ENCODE measurements at places on chromosomes 13 and 19. TPM values are rescaled to one million over a fixed set of nuclear protein-coding genes. Genes with fewer than 3 reads are reported as not detected.

DNA sequence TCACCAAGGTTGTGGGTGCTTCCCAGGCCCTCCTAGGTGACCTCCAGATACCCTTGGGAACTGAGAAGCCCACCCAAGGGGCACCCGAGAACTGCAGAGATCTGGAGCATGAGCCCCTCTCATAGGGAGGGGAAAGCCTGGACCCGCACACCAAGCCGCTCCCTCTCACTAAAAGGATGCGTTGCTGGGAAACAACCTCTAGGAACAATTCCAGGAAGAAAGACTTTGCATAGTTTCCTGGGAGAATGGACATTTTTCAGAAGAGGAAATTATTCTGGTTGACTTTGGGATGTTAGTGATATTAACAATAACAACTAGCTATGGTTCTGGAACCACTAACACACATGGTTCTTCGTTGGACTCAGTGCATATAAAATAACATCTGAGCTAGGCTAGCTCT is 64.6 kb downstream of the SLC7A1 start:
- no peak for DNase-seq

DNA sequence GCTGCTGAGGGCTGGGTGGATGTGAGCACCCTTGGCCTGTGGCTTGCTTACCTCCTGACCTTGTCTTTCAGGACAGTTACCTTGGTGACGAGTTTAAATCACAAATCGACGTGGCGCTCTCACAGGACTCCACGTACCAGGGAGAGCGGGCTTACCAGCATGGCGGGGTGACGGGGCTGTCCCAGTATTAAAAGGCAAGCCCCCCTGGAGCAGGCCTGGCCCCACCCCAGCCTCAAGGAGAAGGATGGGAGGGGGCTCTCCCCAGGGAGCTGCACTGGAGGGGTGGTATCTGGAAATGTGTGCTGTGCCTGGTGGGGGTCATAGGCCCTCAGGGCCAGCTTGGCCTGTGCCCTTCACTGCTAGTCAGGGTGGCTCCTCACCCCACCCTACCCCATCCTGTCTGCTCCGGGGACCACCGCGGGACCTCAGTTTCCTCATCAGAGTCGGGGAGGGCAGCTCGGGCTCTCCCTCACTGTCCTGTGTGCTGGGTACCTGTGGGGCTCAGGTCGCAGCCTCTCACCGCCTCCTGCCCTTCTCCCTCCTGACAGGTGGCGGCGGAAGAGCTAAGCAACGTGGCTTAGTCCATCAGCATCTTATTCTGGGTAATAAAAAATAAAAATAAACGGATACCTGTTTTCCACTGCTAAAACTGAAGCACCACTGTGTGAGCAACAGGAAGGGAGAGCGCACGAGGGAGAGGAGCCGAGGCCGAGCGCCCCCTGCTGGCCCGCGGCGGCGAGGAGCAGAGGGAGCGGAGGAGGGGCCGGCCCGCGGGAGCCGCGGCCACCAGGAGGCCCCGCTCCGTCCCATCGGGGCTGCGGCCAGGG is 29.8 kb downstream of the CERS1 start:
- DNase-seq: no peak

DNA sequence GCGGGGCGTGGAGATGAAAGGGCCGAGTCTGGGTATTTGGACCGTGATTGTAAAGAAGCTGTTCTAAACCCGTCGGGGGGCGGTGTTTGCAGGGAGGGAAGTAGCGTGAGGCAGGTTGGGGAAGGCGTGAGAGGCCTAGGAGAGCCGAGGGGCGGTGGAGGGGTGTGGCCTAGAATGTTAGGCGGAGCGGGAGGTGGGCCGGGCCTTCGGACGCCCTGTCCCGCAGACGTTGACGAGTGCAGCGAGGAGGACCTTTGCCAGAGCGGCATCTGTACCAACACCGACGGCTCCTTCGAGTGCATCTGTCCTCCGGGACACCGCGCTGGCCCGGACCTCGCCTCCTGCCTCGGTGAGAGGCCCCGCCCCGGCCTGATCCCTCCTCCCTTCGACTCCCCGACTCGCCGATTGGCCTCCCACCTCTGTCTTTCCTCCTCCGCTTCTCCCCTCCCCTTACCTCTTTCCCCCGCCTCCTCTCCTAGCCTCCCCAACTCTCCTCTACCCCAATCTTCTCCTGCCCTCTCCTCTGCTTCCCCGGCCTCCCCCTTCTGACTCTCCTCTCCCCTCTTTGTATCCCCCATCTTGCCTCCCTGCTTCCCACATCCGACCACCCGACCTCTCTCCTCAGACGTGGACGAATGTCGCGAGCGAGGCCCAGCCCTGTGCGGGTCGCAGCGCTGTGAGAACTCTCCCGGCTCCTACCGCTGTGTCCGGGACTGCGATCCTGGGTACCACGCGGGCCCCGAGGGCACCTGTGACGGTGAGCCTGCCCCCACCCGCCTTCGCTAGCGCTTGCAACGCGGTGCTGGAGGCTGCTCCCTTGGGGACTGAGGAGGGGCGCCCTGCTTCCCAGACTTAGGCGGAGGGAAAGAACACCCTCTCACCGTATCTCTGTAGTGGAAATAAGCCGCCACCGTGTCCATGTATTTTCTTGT is 12.8 kb downstream of the LTBP4 start:
- peak; percentile 89 for DNase-seq

DNA sequence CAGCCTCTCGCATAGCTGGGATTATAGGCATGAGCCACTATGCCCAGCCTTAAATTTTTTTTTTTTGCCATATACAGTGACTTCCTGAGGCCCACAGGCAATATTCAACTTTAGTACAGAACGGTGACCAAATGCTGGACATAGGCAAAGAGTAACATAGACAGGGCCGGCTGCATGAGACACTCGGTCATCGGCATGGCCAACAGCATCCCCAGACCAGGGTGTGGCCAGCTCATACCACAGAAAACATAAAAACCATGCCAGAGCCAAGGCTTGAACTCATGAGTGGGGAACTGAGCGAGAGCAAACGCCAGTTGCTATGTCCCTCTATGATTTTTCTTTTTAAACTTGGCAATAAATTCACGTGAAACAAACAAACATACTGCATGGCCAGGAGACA is 17.0 kb downstream of the KANK2 start:
- no peak for DNase-seq

DNA sequence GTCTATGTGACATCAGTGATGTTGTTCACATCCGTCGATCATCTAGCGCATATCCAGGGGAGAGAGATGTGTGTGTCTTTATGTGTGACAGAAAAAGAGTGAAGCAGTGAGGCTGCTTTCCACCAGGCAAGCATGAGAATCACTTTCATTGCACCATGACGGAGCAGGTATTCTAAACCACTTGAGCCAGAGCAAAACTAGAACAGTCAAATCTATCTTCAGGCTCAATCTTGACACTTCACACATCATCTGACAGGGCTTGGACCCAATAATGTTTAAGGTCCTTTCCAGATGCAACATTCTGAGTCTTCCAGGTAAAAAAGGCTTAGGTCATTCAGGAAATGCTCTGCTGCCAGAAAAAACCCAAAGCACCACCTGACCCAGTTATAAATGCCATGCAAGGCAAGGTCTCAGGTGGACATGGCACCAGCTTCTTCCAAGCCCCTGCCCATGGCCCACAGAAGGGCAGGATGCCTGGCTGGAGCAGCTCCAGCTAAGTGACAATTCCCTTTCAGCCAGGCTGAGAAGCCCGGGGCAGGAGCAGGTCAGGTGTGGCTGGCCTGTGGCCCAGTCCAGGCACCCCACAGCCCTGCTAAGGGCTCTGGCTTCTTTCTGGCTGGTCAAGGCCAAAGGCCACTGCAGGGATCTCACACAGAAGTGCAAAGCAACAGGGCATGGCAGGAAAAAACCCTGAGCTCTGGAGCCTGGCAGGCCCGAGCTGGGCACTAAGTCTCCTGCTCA is 5.0 kb downstream of the ELAVL1 start:
- no peak for DNase-seq

DNA sequence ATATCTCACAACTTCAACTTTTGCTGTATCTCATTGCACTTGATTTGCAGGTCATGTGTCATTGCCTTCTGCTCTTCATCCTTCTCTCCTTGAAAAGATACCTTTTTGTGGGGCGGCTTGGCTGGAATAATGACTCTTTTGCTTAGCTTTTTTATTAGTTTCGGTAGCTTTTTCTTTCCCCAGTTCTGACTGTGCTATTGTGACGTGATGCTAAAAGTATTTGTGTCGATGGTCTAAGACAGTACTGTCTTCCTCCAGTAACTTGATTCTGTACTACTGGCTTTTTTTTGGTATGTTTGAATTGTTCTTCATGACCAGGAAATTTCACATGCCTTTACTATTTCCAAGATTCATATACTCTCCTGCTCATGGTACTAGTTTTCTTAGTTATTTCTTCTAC is 63.1 kb downstream of the SLITRK1 start:
- no peak for DNase-seq

- DNase-seq: no peak
Observed at GRCh38 chr13:60627071-60627686, 230.2 kb downstream of the TDRD3 start.

GRCh38 chr19:35135389-35135909 is 590 bp upstream of the LGI4 start:
- DNase-seq: no peak

GRCh38 chr19:42191855-42192254 is 25.6 kb downstream of the DEDD2 start:
- peak; percentile 67 for DNase-seq

DNA sequence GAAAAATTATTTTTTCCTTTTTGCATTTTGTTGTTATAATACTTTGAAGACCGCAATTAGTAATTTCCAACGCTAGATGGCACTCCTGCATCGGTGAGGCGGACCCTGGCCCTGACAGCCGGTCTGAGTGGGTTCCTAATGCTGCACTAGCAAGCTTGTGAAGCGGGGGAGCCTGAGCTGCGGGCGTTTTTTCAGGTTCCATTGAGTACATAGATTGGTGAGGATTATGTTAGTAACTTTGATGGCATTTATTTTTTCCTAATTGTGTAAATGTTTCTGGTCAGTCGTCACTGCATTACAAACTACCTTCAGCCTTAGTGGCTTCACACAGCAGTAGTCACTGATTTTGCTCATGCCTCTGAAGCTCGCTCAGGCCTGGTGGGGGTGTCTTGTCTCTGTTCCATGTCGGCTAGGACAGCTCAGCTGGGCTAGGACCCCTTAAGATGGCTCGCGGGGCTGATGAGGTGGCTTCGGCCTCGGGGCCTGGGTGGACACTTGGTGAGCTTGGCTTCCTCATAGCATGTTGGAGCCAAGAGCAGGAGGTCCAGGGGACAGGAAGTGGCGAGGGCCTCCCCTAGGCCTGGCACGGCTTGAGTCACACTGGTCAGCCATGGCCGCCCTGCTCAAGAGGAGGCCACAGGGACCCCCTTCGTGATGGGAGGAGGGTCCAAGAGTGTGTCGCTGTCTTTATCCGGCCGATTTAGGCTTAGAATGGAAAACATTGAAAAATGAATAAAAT is 25.0 kb downstream of the ERCC5 start:
- DNase-seq: peak; percentile 32

GRCh38 chr19:49125025-49125731 is 5.8 kb downstream of the PPFIA3 start:
- DNase-seq: no peak

- no peak for DNase-seq
Observed at GRCh38 chr13:98559169-98559568, 17.7 kb downstream of the STK24 start.

- DNase-seq: no peak
Observed at GRCh38 chr13:110630566-110631119, 15.3 kb downstream of the NAXD start.

- DNase-seq: no peak
Observed at GRCh38 chr13:53683608-53684007, 655.0 kb downstream of the OLFM4 start.

- DNase-seq: peak; percentile 34
Observed at GRCh38 chr19:17125062-17125727, 49.6 kb downstream of the MYO9B start.

DNA sequence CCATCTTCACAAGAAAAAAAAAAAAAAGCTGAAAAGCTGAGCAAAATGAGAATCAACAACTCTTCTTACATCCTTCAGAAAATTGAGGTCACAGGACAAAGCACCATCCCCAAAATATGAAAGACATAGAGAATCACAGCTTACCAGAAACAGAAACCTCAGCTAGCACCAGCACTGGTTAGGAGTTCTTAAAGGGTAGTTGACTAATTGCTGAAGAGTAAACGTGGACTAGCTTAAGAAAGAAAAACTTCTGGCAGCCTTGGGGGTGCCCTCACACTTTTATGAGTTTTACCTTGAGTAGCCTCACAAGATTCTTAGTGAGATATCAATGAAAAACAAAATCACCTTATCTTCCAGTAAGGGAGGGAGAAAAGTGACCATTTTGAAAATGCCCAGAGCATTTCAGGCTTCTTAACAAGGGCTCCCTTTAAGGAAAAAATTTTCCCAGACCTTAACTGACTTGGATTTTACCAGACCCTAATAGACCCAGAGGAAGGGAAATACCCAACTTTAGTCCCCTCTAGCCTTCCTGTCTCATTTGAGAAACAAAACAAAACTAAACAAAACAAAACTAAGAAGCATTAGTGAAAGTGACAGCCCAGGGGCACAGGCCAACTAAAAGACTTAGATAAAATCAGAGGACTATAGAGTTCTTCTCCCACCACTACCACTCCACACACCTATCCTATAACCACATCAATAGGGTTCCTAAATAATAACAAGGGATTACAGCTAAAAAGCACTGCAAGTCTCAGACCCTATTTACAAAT is 888.6 kb downstream of the DIAPH3 start:
- no peak for DNase-seq

DNA sequence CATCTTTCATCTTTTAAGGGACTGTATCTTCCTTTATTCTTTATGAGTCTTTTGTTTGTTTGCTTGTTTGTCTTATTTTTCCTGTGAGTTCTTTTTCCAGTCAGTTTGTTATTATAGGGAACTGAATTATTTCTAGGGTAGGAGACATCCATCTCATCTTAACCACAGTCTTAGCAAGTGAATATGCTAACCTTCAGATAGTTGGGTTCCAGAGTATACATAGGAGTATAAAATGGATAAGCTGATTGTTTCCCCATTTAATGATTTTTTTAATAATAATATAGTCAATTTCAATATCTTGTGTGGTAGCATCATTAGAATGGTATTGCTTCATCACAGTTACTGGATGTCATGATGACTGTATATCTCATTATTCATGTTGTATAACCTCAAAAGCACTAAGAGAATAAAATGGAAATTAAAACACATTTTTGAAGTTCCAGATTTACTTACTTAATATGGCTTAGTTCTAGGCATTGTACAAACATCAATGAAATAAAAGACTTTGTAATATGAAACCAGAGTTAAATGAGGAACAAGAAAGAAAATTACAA is 33.0 kb downstream of the GPC6 start:
- DNase-seq: no peak

DNA sequence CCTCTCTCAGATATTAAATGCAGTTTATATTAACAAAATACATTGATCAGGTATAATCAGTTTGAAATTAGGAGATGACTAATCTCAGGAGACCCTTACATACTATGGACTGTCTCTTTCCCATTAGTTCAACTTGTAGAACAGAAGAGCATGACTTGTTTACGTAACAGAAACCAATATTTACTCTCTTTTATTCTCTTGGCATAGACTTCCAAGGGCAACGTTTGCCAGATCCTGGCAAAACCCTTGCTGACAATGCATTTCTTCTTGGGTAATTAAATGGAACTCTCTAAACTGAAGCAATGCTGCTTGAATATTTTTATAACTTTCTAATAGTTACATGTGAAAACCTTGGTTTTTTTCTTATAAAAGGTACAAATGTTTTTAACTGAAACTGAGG is 68.3 kb upstream of the MYO16 start:
- no peak for DNase-seq

Gene DGKH
- total RNA-seq: 10.9 TPM

Gene FUT1
- total RNA-seq: 7.9 TPM

Gene MAN2B1
- 41.5 TPM for total RNA-seq

Gene KLK8
- 128 TPM for total RNA-seq

Gene SPRY2
- total RNA-seq: 15.8 TPM

Gene CPAMD8
- 23.7 TPM for total RNA-seq

Data from PC-9 (cell line).